ENCODE measurements at places on chromosomes 7 and 10.

- no peak for DNase-seq
These were observed 73.5 kb upstream of the DLX6 start for GRCh38 chr7:96931891-96932290.

- DNase-seq = peak; percentile 27
These were observed 1.6 kb downstream of the SAMD9L start for GRCh38 chr7:93146472-93147141.

GRCh38 chr10:61628875-61629513, 33.7 kb upstream of the CABCOCO1 start:
- no peak for DNase-seq

GRCh38 chr10:60123172-60123571, 216.8 kb upstream of the CCDC6 start:
- DNase-seq = no peak
